ENCODE measurements at places on chromosomes 5 and 9. TPM values are rescaled to one million over a fixed set of nuclear protein-coding genes. Genes with fewer than 3 reads are reported as not detected.

SPINK13 gene
- total RNA-seq = not detected

GRCh38 chr5:50715001-50715400, 48.6 kb downstream of the PARP8 start:
- H3K36me3 ChIP-seq = no peaks in the 10 kb centered on the region
- DNase-seq = no peak
- H3K4me1 ChIP-seq = peaks cover 14% of the 10 kb centered on the region

CNTFR gene
- total RNA-seq = 2.4 TPM

SH3RF2 gene
- 35.6 TPM for total RNA-seq

GRCh38 chr5:151528153-151528552, 63.0 kb downstream of the FAT2 start:
- H3K36me3 ChIP-seq = no peaks in the 10 kb centered on the region
- no peak overlapping the region for H3K27ac ChIP-seq
- DNase-seq = no peak
- no peaks in the 10 kb centered on the region for H3K4me1 ChIP-seq
- H3K4me3 ChIP-seq = no peak overlapping the region

LCN1 gene
- not detected for total RNA-seq

C5orf58 gene
- not detected for total RNA-seq

GRCh38 chr5:113378514-113378913, 56.3 kb downstream of the TSSK1B start:
- no peak overlapping the region for H3K27ac ChIP-seq
- H3K36me3 ChIP-seq = no peaks in the 10 kb centered on the region
- DNase-seq = no peak
- H3K4me3 ChIP-seq = no peak overlapping the region

- H3K27me3 ChIP-seq = no peaks in the 10 kb centered on the region
- H3K4me3 ChIP-seq = no peak overlapping the region
- H3K36me3 ChIP-seq = no peaks in the 10 kb centered on the region
- H3K27ac ChIP-seq = no peak overlapping the region
- no peak for DNase-seq
- H3K4me1 ChIP-seq = peaks cover 12% of the 10 kb centered on the region
Observed at GRCh38 chr5:168285696-168286095, 5.7 kb upstream of the WWC1 start.

DNA sequence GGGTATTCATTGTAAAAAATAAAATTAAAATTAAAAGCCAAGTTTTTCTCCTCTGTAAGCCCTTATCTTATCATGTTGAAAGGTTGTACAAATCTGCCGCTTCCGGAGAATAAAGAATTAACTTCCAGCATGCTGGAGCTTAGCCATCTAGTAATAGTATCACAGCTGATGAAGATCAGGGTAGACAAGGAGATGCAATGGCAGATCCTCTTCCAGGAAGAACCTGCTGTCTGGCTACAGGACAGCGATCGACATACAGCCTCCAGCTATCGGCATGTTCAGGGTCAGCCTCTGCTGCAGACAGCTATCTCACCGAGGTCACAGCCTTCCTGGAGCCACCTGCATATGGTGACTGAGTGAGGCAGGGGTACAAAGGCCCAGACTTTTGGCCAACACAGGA, 82.6 kb downstream of the MED27 start:
- H3K4me3 ChIP-seq = no peak overlapping the region
- peaks cover 3% of the 10 kb centered on the region for H3K36me3 ChIP-seq
- no peak for DNase-seq
- H3K4me1 ChIP-seq = peaks cover 5% of the 10 kb centered on the region
- no peaks in the 10 kb centered on the region for H3K27me3 ChIP-seq
- no peak overlapping the region for H3K27ac ChIP-seq

RELL2 gene
- total RNA-seq = 2.2 TPM

DNA sequence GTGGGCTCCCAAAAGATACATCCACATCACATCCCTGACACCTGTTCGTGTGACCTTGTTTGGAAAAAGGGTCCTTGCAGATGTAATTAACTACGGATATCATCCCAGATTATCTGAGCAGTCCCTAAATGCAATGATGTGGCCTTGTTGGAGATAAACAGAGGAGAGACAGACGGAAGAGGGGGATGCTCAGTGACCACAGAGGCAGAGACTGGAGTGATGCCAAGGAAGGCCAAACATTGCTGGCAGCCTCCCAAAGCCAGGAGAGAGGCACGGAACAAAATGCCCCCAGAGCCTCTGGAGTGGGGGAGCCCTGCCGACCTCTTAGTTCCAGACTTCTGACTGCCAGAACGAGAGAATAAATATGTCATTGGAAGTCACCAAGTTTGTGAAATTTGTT, 15.0 kb upstream of the VAV2 start:
- peaks cover 21% of the 10 kb centered on the region for H3K27me3 ChIP-seq
- H3K4me1 ChIP-seq = no peaks in the 10 kb centered on the region
- no peak overlapping the region for H3K27ac ChIP-seq
- no peaks in the 10 kb centered on the region for H3K36me3 ChIP-seq
- DNase-seq = no peak

GRCh38 chr5:57698802-57699201, 216.2 kb upstream of the ACTBL2 start:
- no peak overlapping the region for H3K4me3 ChIP-seq
- no peak for DNase-seq
- no peak overlapping the region for H3K27ac ChIP-seq
- H3K27me3 ChIP-seq = no peaks in the 10 kb centered on the region
- H3K4me1 ChIP-seq = no peaks in the 10 kb centered on the region
